RWPE1 (cell line): ENCODE measurements at places on chromosomes 4 and X.

DNA sequence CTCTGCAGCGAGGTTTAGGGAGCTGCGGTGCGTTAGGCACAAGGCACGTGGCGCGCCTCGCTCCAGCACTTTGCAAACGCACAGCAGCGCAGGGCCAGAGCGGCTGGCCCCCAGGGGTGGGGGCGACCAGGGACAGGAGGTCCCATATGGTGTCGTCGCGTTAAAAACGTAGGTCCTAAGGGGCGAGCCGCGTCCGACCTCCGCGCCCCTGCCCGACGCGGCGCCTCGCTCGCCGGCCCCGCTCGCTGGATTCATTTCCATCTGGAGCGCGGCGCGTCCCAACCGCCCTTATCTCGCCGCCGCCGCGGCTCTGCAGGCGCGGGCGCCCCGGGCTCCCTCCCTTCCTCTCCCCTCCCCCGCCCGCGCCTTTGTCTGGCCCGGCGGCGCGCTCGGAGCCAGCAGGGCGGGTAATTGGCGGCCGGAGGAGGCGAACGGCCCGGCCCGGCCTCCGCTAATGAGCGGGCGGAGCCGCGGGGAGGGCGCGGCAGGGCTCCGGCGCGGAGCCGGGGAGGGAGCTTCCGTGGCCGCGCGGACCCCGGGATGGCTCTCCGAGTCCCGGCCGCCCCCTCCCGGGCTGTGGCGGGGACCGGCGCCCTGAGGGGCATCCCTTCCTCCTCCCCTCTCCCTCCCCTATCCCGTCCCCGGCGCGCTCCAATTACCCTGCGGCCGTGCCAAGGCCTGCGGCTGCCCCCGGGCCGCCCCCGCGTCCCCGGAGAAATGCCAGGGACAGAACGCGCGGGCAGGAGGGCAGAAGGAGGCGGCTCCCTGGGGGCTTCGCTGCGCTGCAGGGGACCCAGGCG, 409.0 kb downstream of the BCOR start:
- DNase-seq: peak; percentile 35

- DNase-seq: no peak
Measured at GRCh38 chr4:42607011-42607726, 49.7 kb downstream of the ATP8A1 start.

DNA sequence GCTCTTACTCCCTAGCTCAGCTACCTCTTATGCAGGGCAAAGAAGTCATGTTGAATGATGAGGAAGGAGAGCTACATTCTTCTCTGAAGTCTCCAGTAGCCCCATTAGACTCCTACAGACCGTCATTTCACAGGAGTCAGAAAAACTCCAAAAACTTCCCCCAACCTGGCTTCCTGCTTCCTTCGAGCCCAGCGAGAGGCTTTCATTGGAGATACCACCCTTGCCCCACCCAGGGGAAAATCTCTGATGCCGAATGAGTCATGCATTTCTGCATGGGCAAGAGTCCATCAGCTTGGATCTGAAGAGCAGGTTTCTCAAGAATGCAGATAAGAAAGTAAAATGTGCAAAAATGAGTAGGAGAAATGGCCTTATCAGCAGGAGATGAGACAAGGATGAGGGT, 53.0 kb downstream of the ARSF start:
- DNase-seq: peak; percentile 41

DNA sequence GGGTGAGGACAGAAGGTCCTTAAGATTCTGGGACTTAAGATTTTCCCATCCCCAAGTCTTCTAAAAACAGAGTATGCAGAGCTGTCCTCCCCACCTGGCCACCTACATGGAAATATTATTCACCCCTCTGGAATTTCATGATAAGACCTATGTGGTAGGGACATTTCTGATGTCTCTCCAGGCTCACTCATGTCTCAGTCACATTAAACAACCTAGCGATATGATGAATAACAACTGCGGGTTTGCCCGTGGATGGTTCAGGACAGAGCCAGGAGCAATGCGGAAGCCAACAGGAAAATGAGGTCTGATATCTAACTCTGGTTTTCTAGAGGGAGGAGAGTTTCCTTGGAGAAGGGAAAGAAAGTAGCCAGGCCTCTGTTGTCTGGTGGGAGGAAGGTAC, 47.4 kb downstream of the TEX13A start:
- DNase-seq: no peak

- peak; percentile 4 for DNase-seq
Measured at GRCh38 chr4:95694411-95694810, 145.5 kb upstream of the PDHA2 start.

DNA sequence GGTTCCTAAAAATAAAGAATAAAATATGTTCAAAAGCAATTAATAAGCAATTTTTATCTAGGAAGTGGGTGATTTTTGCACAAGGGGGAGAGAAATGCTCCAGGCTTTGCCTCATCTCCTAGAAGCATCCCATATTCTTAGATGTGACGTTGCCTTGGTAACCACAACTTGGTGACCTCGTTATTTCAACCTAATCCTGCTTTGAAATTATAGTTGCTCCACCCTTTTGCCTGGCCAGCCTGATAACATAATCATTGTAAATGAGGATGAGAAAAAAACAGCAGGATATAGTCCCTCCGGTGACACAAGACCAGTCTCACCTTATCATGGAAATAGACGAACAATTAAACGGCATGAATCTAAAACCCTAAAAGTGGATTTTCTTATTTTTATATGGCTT, 194.4 kb downstream of the QDPR start:
- no peak for DNase-seq
